ENCODE measurements at places on chromosomes 3 and 15.

DNA sequence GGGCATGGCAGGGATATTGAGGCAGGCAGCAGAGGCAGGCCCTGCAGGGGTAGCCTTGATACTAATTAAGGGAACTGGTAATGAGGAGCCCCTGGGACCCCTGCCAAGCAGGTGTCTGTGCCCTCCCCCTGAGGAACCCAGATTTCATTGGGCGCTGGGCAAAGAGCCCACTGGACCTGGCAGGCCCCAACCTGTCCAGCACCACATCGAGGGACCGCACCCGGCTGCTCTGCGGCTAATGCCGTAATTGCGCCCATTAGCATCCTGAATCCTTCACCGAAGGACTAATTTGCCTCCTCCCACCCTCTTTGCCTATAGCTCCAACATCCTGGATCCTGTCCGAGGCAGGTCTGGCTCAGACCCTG, 13.7 kb upstream of the SEMA3B start:
- no peak for DNase-seq

- no peak for DNase-seq
Measured at GRCh38 chr3:77038930-77039605, 831 bp upstream of the ROBO2 start.

- no peak for DNase-seq
Measured at GRCh38 chr3:31635545-31635944, 102.8 kb downstream of the STT3B start.

GRCh38 chr3:121835465-121835801, 424 bp downstream of the EAF2 start:
- no peak for DNase-seq

GRCh38 chr15:95277266-95277665, 1045.9 kb downstream of the MCTP2 start:
- no peak for DNase-seq

DNA sequence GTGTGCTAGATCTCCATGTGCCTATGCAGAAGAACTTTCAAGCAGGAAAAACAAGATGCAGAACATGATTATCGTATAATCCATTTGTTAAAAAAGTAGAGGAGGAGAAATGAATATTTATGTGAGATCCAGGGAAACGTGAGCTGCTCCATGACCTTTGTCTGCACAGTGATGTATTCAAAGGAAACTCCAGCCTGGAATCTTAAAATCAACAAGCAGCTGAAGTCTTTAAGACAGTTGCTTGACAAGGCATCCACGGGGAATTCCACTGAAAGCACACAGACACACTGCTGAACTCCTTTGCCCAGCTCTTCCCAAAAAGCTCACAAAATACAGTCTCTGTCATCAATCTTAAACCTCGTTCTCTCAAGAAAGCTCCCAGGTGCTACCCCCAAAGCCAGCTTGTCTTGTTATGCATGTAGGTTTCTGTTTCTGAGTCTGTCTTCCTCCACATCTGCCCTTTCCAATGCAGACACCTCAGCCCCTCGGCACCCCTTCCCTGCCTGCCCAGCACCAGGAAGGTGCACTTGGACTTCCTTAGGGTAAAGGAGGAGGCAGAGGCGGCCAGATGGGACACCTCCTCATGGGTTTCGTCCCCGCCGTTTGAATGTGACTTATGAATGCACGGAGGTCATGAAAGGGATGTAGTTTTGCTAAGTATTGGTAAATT, 28.7 kb downstream of the LRRK1 start:
- no peak for DNase-seq
